ENCODE measurements at places on chromosomes 13 and 19.
A peak's percentile ranks its signal among the peaks of the same experiment; 100 is the strongest.

DNA sequence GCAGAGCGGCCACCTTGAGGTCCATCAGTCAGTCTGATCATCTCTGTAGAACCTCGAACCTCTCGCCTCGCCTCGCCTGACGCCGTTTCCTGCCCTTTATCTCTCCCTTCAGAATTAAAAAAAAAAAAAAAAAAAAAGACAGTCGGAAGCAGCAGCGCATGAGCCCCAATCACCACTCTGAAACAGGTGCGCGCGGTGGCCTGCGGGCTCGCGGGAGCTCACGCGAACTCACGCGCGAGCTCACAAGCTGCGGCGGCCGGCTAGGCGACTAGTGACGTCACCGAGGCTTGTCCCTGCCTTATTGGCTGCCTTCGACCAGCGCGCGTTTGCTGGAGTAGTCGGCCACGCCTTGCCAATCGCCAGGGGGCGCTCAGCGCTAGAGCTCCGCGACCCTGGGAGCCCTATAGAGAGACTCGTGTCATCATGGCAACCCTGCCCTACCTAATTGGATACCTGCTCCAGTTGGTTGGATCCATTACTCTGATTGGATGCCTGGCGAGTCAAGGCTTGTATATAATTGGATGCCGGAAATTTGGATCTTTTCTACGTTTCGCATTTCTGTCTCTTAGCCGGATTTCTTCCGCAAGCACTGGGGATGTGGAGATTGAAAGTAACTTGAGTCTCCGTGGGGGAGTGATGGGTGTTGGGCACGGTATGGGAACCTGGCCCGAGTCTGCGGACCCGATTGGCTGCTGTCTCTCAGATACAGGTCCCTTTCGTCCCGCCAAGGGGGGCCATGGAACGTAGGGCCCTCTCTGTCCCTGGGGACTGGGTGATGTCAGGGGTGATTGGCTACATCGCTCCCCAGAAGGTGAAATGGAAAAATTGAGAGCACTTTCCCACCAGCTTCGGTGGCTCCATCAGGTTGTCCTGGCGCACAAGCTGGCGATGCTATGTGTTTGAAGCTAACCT is 31.6 kb downstream of the SYT3 start:
- peak; percentile 97 for DNase-seq

- no peak for DNase-seq
Observed at GRCh38 chr13:20666948-20667347, 36.6 kb upstream of the IL17D start.

GRCh38 chr19:16168465-16169081 is 4.8 kb downstream of the CIB3 start:
- DNase-seq: no peak

DNA sequence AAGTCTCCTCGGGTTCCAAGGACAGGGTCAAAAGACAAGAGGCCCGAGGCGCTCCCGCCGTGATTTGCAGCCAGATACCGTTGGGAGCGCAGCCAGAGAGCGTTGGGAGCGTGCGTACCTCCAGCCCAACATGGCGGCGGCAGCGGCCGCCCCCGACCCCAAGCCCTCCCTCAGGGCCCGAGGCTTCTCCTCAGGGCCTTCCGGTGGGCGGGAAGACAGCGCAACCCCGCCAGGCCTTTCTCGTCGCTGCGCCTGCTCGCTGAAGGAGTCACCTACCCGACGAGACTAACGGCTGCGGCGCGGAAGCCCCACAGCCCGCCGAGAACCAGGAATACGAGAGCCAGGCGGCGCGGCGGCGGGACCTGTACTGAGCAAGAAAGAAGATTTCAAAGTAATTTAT is 3.2 kb upstream of the ZNF850 start:
- no peak for DNase-seq

DNA sequence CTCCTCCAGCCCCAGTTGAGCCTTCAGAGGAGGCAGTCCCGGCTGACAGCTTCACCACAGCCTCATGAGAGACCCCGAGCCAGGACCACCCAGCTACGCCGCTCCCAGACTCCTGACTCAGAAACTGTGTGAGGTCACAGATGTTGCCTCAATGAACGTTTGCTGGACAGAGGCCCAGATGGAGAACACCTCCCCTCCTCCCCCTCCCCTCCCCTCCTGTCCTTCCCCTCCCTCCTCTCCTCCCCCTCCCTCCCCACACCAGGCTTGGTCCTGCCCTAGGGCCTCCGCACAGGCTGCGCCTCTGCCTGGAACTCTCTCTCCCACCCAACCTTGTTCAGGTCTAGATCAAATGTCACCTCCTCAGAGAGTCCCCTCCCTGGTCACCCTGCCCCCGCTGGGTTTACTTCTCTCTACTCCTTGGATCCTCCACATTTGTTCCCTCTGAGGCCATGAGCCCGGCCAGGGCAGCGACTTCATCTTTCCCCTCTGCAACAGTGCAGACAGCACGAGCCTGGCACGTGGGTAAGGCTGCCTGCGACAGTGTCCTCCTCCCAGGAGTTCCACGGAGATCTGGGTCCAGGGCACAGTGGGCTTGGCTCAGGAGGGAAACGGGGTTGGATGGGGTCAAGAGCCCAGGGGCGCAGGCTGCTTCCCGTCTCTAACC is 17.4 kb downstream of the PIP5K1C start:
- no peak for DNase-seq
